Stimulated activated CD4-positive, alpha-beta T cell treated with anti-CD3 and anti-CD28 coated beads, Interleukin-15, amount 100 ng/mL, for 24 hours (primary cell): ENCODE measurements at places on chromosomes 3 and 15.

- DNase-seq = no peak
These were observed 955.6 kb downstream of the ROBO1 start for GRCh38 chr3:78812166-78812565.

DNA sequence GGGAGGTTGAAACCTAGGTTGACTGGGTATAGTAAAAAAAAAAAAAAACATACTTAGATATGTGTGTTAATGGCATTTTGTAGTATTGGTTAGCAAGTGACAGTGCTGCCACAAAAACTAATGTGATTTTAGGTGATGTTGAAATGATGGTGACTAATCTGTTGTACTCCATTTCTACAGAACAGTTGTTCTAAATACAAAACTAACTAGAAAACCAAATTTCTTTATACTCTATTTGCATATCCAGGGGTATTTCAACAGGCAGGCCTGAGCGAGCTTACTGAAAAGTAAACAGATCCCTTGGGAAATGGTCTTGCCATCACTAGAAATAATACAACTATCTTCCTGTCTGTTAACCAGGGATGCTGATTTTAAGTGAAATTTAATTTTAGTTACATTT is 20.5 kb downstream of the TSC22D2 start:
- no peak for DNase-seq

DNA sequence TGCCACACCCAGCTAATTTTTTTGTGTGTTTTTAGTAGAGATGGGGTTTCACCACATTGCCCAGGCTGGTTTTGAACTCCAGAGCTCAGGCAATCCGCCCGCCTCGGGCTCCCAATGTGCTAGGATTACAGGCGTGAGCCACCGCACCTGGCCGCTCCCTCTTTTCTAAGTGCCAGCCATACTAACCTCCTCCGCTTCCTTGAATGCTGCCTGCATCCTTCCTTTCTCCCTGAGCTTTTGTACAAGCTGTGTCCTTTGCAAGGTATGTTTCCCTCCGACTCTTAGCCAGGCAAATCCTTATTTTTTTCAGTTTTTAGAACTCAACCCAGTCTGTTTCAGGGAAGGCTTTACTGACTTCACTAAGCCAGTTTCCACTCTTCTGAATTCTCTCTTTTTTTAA is 60.6 kb downstream of the NR1D2 start:
- DNase-seq = no peak

DNA sequence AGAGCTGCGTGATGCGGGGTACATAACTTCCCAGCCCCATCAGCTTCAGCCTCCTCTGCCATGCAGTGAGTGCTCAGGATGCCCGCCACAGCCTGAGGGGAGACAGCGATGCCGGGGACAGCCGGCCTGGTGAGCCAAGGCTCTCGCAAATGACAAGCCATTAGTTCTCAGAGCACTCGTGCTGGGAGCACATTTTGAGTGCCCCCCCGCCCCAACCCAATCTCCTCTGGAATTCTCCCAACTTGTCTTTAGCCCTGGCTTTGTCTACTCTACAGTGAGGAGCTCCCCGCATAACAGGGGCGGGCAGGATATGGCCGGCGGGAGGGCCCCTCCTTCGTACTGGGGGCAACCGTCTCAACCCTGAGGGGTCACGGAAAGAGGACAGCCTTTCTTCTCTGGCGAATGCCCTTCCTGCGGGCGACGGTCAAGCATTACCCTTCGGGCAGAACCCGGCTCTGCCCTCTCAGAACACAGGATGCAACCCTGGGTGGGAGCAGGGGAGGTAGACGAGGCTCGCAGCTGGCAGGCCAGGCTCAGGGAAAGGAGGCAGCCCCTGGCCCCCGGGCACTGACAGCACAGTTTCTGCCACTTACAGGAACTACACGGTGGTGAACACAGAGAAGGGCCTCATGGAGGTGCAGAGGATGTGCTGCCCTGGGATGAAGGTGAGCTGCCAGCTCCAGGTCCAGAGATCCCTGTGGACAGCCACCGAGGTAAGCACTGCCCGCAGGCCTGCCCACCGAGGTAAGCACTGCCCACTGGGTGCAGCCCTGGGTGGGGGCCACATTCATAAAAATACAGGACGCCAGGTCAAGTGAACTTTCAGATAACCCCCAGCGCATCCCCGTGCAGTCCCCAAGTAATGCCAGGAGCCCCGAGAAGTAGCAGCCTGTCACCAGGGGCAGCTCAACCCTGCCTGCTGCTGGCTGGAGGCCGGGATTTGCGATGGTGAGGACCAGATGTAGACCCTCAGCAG is 141.7 kb downstream of the LRRK1 start:
- DNase-seq = no peak

- DNase-seq = no peak
These were observed 45.1 kb upstream of the NANOGP8 start for GRCh38 chr15:35130245-35130644.

- DNase-seq = no peak
These were observed 17.2 kb upstream of the GREM1 start for GRCh38 chr15:32700501-32701150.

- no peak for DNase-seq
These were observed 1.5 kb downstream of the ZIC4 start for GRCh38 chr3:147404800-147405230.

DNA sequence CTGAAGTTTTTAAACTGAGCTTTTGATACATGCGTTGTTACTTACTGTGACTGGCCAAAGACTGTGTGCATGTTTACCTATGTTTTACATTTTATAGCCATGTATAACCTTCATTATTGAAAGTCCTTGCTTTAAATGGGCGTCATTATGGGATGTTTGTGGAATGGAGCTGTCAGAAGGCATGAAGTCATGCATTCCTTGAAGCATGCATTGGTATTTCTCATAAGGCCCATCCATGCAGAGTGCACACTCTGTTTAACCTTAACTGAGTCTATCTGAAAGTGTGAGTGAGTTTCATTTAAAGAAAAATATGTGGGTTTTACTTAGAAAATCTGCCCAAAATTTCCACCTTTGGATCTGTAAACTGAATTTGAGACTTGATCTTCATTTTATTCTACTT is 51.1 kb downstream of the PSMD6 start:
- DNase-seq = no peak

DNA sequence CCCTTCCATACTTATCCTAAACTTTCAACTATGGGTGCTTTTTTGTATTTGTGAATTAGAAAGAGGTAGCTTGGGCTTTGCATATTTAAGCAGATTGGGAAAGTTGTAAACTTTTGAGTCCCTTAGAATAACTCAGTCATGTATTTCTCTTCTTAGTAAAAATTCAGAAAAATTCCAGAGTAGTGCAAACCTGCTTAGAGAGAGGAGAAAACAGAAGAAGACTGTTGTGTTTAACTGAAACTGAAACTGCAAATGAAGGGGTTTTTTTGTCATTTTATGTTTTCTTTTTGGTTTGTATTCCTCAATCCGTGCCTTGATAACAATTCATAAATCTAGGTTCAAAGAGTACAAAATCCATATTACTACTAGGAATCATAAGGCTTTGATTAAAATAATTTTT is 31.3 kb downstream of the CD200 start:
- DNase-seq = no peak

- peak; percentile 15 for DNase-seq
These were observed 986 bp downstream of the KPNA4 start for GRCh38 chr3:160564258-160564911.

DNA sequence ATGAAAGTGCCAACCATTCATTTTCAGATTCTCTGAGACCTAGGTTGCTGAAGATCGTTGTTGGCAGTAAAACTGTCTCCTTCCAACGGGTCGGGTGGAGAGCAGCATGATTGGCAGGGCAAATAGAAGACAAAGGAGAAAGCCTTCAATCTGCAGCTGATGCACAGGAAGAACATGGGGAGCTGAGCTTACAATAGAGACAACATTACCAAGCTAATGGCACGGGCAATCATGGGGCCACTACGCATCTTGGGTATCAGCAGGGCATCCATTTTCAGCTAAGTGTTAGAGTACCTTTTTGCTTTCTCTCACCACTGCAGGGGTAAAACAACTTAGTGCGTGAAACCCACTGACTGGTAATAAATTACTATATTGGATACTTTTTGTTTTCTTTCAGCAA is 114.8 kb downstream of the WDR72 start:
- no peak for DNase-seq

DNA sequence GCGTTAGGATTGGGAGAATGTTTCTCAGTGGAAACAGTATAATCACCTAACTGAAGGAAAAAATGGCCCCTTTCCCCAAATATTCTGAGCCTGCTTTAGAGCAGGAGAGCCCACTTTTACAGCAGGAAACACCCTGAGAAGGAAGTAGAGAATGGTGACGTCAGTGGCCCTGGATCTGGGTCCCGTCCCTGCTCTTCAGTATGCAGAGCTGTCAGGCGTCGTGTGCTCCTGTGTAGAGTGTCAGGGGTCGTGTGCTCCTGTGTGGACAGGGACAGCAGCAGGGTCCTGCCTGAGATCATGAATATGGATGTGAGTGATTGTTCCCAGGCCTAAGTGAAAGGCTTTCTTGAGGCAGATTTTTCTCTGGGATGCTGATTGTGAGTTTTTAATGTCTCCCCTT is 45.2 kb downstream of the CGNL1 start:
- no peak for DNase-seq

DNA sequence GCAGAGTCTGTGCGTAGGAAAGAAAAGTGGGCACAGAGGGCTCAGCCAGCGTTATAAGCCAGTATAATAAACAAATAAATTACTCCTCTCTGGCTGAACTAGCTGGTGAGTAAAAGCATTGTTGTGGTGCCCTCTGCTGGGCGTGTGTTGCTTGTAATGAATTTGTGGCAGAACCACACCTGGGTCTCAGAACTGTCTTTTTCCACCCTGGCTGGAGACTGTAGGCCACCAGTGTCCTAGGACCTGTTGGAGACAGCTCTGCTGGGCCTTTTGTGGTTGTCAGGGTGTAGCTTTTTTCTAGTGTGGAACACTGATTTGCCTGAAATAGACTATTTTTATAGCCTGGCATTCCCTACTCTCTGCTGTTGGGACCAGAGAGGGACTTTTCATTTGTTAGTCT is 130.5 kb upstream of the EIF1B start:
- DNase-seq = peak; percentile 74

- no peak for DNase-seq
These were observed 12.8 kb downstream of the LACTB start for GRCh38 chr15:63134245-63134985.

DNA sequence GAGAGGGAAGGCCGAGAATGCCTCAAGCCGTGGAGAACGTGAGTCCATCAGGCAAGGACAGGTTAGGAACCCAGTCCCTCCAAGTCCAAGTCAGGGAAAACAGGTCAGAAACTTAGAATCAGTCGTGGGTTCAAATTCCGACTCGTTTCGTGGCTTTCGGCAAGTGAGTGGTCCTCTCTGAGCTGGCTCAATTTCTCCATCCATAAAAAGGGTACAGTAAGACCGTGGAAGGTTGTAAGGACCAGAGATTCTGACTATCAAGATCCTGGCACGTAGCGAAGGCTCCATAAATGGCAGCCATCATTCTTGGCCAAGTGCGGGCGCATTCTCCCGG is 604 bp upstream of the MED12L start:
- DNase-seq = no peak

- DNase-seq = no peak
These were observed 66.1 kb downstream of the ETFA start for GRCh38 chr15:76245072-76245610.

DNA sequence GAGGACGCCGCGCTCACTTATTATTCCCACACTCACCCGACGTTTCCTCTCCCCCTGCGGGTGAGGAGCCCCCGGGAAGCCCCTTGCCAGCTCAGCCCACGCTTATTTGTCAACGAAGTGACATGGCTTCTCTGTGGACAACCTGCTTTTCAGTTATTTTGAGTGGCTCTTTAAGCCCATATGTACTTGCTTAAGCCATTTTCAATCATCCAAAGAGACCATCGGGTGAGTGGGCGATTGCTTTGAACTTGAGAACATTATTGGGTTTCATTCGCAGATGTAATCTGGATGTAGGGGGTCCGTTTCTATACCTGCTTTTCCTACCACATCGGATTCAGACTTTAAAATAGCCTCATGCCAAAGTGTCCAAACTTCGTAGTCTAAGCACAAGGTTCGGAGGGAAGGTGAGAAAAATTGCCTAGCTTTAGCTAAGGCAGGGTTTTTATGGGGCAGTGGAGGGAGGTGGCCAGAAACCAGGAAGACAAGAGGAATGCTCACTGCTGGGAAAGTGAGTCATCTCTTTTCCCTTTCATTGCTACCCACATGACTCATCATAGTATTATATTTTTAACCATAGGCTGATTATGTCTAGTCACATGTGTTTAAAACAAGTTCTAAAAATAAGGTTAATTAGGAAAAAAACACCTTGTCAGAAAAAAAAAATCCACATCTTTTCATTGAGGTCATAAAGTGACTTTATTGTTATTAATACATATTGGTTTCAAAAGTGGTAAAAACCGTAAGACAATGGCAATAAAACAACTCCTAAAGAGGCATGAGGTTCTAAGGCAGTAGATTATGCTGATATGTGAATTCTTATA is 773.1 kb upstream of the NR2F2 start:
- DNase-seq = peak; percentile 12

DNA sequence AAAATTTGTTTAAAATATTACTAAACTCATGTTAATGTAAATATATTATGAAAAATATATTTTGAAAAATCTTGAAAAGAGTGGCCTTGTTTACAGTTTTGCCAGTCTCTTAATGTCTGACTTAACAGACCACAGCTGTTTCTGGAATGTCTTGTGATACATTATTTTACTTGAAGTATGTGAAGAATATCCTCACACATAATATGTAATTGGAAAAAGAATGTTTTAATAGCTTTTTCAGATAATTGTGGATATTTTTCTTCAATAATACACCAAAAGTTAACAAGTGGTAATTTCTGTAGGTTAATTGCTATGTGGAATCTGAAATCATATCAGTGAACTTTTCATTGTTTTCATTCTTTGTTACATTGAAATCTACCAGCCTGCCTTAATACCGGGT is 101.3 kb downstream of the UBE2E2 start:
- no peak for DNase-seq

DNA sequence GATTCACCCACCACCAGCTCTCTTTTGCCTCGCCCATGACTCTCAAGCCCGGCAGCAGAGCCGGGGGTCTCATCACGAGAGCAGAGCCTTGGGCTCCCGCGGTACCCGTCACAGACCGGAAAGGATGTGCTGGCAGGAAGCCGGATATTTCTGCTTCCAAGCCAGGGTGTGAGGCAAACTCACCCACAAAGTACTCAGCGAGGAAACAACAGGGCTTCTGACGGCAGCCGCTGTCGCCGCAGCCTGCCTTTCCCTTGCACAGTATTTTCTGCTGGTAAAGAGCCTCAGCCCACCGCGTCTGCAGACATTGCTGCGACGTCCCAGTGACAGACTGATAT is 119.9 kb downstream of the NSMCE3 start:
- no peak for DNase-seq

- DNase-seq = no peak
These were observed 14.1 kb downstream of the SLMAP start for GRCh38 chr3:57770009-57770827.

DNA sequence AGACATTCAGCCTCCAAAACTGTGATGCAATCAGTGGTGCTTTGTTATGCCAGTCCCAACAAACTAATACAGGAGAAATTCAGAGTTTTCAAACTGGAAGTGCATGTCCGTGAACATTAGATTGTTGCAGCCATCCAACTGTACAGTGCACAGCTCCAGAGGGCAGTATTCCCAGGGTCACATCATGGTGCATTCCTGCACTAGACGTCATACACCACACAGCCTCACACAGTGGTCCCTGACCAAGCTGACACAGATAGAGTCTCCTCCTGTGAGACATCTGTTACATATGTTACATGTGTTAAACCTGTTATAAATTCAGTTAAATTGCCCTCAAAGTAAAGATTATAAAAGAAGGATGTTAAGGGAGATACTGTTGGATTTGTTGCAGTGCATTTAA is 209.0 kb downstream of the LRRN1 start:
- DNase-seq = no peak

GRCh38 chr3:188385295-188385694 is 231.3 kb downstream of the LPP start:
- no peak for DNase-seq

- DNase-seq = no peak
These were observed 8.4 kb upstream of the MINDY2 start for GRCh38 chr15:58762731-58763130.
